NCI-H146 (cell line): ENCODE measurements at places on chromosomes 4 and X.
A peak's percentile ranks its signal among the peaks of the same experiment; 100 is the strongest.

GRCh38 chr4:129092631-129093190, 628 bp downstream of the SCLT1 start:
- DNase-seq: no peak

GRCh38 chr4:56444719-56445118, 8.7 kb downstream of the PAICS start:
- DNase-seq: no peak

GRCh38 chr4:1116838-1117237, 3.5 kb upstream of the RNF212 start:
- DNase-seq: no peak

DNA sequence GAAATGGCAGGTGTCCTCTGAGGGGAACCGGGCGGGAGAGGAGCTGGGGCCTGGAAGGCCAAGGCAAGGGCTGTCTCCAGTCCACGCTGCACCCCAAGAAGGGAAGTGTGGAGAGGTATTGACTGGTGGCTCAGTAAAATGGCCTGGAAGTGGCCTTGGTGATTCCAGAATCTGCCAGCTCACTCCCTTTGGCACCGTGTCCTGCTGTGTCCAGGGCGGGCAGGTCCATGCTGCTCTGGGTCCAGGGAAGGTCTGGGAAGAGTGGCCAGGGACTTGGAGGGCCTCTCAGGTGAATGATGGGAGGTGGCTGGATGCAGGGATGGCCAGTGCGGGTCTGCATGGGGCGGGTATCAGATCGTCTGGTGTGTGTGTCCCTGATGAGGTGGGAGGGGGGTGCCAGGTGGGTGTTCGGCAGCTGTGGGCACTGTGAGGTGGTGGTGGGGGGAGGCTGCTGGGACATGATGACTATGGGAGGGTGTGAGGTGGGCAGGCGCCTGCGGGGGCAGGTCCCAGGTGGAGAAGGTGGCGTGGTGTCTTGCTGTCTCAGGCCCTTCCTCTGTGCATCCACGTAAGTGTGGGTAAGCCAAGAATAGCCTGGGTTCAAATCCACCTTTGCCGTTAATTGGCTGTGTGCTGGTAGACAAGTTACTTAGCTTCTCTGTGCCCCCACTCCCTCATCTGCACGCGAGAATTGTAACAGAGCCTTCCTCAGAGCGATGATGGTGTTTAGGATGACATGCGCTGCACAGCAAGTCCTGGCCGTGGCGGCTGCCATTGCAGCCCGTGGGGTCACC, 17.7 kb downstream of the RGS12 start:
- DNase-seq: peak; percentile 22

DNA sequence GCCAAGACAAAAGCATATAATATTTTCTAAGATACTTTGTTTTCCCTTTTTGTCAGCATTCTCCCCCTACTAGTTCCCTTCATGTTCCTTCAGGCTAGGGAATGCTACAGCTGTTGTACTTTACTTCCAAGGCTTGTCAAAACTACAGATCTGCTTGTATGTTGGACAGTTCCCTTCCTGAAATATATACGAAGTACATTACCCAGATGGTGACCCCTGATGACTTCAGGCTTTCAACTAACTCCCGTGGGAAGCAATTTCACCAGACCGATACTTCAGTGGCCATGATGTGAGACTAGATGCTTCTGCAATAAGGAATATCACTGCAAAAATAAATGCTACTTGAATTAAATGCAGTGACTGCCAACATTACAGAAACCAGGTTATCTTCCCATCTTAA, 332.8 kb downstream of the SH2D1A start:
- DNase-seq: no peak

GRCh38 chr4:6492861-6493657, 20.6 kb upstream of the PPP2R2C start:
- DNase-seq: no peak

- no peak for DNase-seq
Measured at GRCh38 chr4:46720055-46720454, 189.0 kb downstream of the COX7B2 start.

GRCh38 chr4:14816623-14817261, 185.5 kb upstream of the CPEB2 start:
- DNase-seq: no peak

GRCh38 chr4:71553605-71554004, 214.8 kb downstream of the SLC4A4 start:
- DNase-seq: no peak

DNA sequence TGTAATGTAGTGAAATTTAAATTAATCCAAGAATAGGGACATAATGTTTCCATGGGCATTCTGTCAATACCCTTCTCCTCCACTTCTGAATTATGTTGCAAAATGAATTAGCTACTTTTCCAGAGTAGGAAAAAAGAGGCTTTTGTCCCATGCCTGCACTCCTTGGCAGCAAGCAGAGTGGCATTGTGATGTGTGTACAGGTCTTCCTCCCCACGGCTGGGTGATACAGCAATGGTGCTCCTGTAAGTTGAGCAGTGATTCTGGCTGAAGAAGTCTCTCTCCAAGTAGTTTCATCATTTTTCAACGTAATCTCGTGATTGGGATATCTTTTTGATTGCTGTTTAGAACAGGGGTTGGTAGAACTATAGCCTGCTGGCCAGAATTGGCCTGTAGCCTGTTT, 59.9 kb downstream of the KIT start:
- DNase-seq: no peak

DNA sequence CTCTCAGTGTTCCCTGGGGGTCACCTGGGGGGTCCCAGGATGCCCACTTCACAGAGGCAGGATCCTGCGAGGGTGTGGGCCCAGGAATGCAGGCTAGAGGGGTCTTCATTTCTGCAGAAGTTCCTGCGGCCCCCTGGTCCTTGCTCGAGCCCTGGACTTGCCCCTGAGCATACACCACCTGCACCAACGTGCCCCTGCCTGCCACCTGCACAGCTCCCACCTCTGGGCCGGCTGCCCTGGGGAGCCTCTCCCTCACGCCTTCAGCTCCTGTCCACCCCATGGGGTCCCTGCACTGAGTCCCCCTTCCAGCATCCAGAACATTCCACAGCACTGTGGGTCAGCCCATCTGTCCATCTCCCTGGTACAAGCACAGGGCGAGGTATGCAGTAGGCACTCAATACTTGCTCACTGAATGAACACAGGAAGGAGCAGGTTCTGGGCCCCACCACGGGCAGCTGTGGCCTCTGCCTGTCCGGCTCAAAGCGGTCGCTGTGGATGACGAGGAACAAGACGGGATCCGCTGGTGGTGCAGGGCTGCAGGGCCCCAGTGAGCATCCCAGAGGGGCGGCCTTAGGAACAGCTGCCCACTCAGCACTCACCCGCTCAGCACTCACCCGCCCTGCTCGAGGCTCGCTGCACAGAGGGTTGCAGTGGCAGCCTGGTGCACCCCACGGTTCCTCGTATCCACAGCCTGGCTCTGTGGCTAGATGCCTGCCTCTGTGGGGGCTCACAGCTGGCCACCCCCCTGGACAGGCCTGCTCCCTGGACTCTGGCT, 70.5 kb upstream of the MXD4 start:
- no peak for DNase-seq

- DNase-seq: no peak
Measured at GRCh38 chrX:104566681-104567501, 892 bp downstream of the IL1RAPL2 start.

- no peak for DNase-seq
Measured at GRCh38 chrX:70505451-70505841, 60.8 kb downstream of the DLG3 start.

DNA sequence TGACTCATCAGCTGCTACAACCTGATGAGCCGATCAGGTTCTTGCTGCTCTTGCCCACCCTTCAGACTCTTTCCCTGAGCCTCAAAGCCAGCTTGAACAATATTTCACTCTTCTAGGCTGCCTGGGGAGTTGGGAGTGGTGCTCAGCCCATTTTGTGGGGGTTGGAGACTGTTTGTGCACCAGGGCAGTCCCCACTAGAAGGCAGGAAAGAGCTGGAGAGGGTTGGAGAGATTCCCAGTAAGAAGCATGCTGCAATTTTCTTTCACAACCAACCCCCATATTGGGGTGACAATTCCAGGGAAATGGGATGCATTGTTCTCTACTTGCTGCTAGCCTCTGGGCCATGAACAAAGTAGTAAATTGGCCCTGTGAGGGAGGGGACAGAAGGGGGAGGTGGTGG, 44.1 kb downstream of the SLC16A2 start:
- DNase-seq: no peak

- DNase-seq: no peak
Measured at GRCh38 chr4:39062770-39063097, 702 bp downstream of the KLHL5 start.

- DNase-seq: no peak
Measured at GRCh38 chrX:70553516-70553915, 108.9 kb downstream of the DLG3 start.

GRCh38 chr4:151688003-151688784, 72.6 kb downstream of the GATB start:
- no peak for DNase-seq

GRCh38 chr4:60588556-60588955, 611.6 kb upstream of the ADGRL3 start:
- DNase-seq: no peak

DNA sequence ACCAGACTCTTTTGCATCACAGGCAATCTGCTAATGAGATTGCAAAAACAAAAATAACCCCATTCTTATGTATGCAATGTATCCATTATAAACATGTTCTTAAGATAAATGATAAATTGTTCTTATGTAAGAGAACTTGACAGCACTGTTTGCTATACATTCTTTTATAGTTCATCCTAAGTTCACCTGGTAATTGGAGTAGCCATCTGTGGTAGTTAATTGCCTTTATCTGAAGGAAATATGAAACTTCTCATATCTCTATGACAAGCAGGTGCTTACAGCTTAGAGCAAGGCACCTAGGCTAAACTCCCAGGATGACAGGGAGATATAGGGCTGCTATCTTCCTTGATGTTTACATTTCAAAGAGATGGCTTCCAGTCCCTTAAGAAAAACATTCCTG, 21.3 kb upstream of the CLCN5 start:
- peak; percentile 91 for DNase-seq

- peak; percentile 69 for DNase-seq
Measured at GRCh38 chrX:103356130-103356798, at the start of gene TCEAL9. Gene TCEAL9, plus strand, starts transcription at chrX:103356506. Its CDS starts 1,179 bp downstream, at chrX:103357685.

DNA sequence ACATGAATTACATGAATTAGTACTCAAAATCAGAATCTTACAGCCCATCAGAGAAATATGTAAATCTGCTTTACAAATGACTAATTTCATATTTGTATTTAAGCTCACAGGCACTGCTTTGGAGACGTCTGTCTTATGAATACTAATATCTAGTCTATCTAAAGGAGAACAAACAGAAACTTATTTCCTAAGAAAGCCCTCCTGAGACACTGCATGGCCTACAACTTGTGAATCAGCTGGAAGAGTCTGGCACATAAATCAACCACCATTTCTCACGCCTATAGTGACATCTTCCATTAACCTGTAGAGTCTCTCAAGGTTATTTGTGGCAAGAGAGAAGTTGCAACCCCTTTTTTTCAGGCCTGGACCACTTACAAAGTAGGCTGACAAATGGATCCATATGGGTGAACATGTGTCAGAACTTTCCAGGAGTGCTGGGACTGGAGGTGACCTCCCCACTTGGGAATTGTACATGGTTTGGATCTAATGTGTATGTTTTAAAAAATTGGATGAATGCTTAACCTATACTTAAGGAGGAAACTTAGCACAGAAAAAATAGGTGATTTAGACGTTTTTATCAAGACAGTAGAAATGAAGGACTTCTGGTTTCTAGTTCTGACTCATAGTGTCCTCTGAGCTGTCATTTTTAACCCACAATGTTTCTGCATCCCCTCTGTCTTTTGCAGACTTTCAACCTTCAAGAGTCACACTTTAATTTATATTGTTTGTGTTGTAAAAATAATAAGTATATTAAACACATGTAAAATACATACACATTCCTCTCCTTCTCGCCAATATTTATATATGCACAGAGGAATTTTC, 83.2 kb upstream of the ARHGAP24 start:
- DNase-seq: no peak

- DNase-seq: no peak
Measured at GRCh38 chr4:156578005-156578404, 393.6 kb downstream of the PDGFC start.

GRCh38 chr4:40243386-40243948, 46.6 kb downstream of the RHOH start:
- DNase-seq: no peak

DNA sequence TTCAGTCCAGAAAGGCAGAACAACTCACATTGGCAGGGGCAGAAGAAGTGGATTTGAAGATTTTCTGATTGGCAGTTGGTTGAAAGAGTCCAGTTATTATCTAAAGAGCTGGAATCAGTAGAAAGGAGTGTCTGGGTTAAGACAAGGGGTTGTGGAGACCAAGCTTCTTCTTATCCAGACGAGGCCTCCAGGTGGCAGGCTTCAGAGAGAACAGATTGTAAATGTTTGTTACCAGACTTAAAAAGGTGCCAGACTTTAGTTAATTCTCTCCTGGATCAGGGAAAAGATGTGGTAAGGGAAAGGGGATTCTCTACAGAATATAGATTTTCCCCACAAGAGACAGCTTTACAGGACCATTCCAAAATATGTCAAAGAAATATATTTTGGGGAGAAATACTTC, 36.7 kb upstream of the TLR3 start:
- DNase-seq: no peak

DNA sequence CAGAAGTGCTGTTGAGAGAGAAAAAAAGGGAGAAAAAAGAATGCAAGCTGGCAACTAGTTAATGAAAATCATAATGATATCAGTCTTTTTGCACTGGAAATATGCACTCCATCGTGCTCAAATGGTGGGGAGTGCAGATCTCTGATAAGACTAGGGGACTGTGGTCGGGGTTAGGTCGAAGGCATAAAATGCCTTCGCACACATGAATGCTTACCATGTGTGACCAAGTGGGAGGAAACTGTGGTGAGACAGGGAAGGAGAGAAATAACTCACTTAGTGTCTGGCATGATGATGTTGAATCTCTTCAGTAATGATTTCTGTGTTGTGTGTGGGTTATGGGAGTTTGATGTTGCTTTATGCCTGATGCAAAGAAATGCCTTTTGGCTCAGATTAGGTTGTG, 358.9 kb downstream of the FBXO8 start:
- no peak for DNase-seq

- DNase-seq: no peak
Measured at GRCh38 chr4:145830699-145831098, 107.9 kb downstream of the ZNF827 start.

GRCh38 chr4:12120968-12121367, 692.3 kb upstream of the HS3ST1 start:
- DNase-seq: no peak

DNA sequence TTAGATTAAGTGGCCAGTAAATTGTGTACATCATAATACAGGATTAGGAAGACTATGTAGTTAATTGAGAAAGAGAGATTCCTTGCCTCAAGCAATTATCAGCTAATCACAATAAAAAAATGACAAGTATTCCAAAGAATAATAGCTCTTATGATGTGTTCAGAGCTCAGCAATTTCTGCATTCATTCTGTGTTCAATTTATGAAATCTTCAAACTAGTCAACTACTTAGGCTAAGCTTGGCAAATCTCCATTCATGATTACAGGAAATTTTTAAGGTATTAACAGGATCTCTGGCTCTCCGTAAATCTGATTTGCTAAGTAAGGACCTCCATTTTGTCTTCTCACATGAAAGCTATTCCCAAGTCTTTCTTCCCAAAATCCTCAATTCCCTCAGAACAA, 256.9 kb upstream of the TEX13A start:
- no peak for DNase-seq

GRCh38 chr4:48173056-48173991, 39.3 kb upstream of the TXK start:
- no peak for DNase-seq

GRCh38 chrX:23497919-23498318, 163.3 kb downstream of the PTCHD1 start:
- no peak for DNase-seq

GRCh38 chrX:112668476-112669409, 11.0 kb downstream of the LHFPL1 start:
- DNase-seq: no peak

- DNase-seq: no peak
Measured at GRCh38 chr4:10183462-10183861, 66.9 kb upstream of the WDR1 start.
